GM03348 (cell line): ENCODE measurements at places on chromosomes 3 and 15.

GRCh38 chr3:153621953-153622352 is 459.9 kb downstream of the RAP2B start:
- DNase-seq, result no peak

DNA sequence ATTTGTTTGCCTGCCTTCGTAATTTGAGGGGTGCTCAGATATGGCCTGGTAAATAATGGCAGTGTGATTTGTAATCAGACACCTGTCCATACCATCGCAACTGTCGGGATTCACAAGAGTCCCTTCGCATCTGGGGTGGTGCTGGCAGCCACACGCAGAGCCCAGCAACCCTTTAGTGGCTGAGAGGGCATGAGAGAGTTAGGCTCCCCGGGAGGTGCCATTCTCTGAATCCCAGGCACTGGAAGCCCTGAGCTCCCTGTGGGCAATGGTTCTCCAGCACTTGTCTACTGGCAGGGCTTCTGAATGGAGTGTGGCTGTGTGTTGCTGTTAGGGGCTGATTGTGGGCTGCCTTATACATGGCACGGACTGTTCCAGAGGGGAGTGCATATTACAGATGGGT is 230.1 kb downstream of the EBLN2 start:
- no peak for DNase-seq

DNA sequence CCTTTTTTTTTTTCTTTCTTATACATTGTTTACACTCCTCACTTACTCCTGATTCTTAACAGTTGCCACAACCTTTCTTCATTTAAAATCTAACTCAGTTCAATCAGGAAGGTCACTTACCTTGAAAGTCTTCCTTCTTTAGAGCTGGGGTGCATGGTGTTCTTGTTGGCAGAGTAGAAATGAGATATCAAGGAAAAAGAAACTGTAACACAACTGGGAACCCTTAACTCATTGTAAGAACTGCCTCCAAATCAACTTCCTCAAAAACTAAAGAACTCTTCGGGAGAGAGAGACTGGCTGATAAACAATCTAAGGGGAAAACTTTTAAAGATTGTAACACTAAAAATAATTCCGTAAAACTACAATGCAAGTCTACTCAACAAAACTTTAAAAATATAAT is 1.4 kb upstream of the APPL1 start:
- no peak for DNase-seq

- no peak for DNase-seq
These were observed 243.7 kb downstream of the UACA start for GRCh38 chr15:70519616-70520015.

DNA sequence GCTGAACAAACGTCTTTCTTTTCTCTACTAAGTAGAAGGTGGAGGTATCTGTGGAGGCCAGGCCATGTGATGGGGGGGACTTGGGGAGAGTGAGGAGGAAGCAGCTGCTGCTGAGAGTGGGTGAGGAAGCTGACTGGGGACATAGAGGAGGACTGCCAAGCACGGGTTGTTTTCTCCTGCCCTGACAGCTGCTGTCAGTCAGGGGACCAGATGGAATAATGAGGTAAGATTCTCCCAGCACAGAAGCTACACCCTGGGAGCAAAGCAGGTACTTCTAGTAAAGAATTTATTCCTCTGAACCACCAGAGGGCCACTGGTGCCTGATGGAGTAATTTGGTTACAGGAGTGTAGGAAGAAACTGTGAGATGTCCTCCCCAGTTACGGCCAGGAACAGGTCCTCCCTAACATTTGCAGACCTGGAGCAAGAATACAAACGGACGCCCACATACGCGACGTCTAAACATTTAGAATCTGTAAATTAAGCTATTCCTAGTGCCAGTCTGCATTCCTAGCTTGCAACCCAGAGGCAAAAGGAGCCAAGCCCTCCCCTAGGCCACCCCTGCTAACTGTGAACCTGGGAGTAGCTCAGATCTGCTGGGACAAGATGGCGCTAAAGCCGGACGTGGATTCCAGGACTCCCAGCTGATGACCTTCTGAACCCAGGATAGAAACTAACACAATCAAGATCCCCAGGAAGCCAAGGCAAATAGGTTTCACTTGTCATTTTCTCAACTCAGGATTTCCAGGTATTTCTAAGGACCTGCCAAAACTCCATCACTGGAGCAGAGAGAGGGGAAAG is 14.8 kb downstream of the CRYGS start:
- DNase-seq, result no peak
